ENCODE measurements at places on chromosomes 7 and 10. TPM values are rescaled to one million over a fixed set of nuclear protein-coding genes. Genes with fewer than 3 reads are reported as not detected.

Gene TMEM225B
- polyA plus RNA-seq, result 2.8 TPM

Gene UCN3
- 0.30 TPM for polyA plus RNA-seq

Gene HOXA6
- 0.09 TPM for polyA plus RNA-seq

Gene MCU
- 14.7 TPM for polyA plus RNA-seq

Gene EN2
- polyA plus RNA-seq, result 0.05 TPM

Gene SPDYE9
- polyA plus RNA-seq, result 0.07 TPM

Gene BLVRA
- 95.4 TPM for polyA plus RNA-seq

Gene TUBB8
- 0.75 TPM for polyA plus RNA-seq

Gene GDF2
- polyA plus RNA-seq, result 0.02 TPM

Gene SPDYE16
- 0.27 TPM for polyA plus RNA-seq

Gene COL26A1
- 0.41 TPM for polyA plus RNA-seq

- DNase-seq, result no peak
Measured at GRCh38 chr7:47551668-47552440, 30.1 kb downstream of the TNS3 start.

DNA sequence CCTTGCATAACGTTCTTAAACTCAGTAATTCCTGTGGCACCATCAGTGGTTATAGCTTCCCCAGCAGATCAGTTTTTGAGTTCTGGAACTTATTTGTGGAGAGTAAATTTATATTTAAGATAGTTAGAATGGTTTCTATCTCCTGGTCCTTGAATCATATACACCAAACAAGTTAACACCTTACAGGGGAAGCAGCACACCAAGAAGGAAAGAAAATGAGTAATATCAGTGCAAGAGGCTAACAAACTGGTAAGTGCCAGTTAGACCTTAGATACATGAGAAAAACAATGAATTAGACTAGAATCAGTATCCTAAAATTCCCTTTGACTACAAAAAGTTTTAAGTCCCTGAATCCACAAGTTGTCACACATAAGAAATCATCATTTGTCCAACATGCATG is 54.2 kb downstream of the ABI1 start:
- DNase-seq, result no peak

DNA sequence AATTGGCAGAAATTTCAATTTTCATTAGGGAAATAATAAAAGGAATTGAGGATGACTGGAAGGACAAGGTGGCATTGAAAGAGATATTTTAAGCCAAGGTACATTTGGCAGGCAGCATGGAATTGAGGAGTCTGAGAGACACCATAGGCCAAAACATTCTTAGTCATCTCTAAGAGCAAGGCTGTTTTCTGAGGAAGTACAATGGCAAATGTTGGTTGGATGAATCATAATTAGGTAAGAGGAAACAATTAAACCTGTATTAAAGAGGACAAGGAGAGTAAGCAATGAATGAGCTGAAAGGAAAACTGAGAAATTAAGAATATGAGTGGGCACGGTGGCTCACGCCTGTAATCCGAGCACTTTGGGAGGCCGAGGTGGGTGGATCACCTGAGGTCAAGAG is 86.3 kb downstream of the MRPL32 start:
- DNase-seq, result no peak

DNA sequence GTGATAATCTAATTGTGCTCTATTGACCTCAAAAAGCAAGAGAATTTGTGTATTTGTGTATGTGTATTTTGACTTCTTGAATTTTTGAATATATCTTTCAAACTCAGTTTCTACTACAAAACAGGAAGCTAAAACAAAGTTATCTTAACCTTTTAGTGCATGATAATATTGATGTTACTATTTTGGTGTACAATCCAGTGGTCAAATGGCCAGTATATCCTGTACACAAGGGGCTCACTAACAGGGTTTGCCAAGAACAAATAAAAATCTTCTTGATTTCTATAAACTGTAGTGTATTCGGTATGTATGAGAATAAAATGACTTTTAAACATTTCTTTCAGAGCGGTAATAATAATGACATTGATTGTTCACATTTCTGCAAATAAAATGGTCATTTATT is 69.6 kb downstream of the FOXP2 start:
- DNase-seq, result no peak

- DNase-seq, result no peak
Measured at GRCh38 chr7:100679927-100680575, 6.5 kb downstream of the GNB2 start.

- DNase-seq, result no peak
Measured at GRCh38 chr7:127571741-127572505, 13.5 kb downstream of the GCC1 start.

DNA sequence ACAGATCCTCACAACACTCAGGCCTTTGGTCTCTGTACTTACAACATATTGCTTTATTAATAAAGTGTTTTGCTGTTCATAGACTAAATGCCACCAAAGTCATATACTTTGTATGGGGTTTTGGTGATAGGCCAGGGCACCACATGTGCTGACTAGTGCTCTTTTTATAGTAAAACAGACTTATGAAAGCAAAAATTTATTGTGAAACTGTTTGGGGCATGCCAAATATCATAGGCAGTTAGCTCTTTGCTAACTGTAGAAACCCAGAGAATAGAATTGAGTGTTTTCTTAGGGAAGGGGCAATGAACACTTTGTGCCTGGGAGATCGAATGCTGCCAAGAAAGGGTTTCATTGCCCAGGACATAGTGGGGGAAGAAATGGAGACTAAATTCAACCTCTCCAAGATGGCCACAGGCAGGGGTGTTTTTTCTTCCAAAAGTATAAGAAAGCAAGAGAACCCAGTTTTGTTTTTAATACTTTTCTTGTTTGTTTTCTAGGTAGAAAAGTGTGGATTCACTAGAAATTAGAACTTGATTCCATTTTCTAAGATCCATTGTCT is 142.7 kb downstream of the TRIL start:
- no peak for DNase-seq

GRCh38 chr10:13268310-13268709 is 31.6 kb downstream of the PHYH start:
- DNase-seq, result no peak

GRCh38 chr7:156014808-156015207 is 202.5 kb upstream of the SHH start:
- no peak for DNase-seq

- no peak for DNase-seq
Measured at GRCh38 chr10:69064762-69065328, 23.1 kb upstream of the SRGN start.

GRCh38 chr7:128807191-128807590 is 15.4 kb downstream of the CCDC136 start:
- no peak for DNase-seq

DNA sequence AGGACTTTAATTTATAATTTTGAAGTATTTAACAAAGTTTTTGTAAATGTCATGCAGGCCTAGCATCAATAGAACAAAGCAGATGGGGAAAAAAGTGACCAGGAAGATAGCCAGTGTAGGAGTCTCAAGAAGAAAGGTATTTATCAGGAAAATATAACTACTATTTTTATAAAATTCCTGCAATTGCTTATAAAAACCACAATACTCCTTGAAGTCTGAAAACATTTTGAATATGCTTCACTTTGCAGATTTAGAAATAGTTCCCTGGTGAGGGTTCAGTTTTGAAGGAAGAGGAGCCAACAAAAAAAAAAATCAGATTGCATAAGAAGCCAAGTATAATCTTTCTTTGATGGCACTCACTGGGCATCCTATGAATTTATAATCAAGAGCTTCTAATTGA is 34.1 kb downstream of the MTERF1 start:
- DNase-seq, result no peak

GRCh38 chr7:33946094-33946699 is 40.9 kb downstream of the BMPER start:
- DNase-seq, result no peak

- no peak for DNase-seq
Measured at GRCh38 chr10:24751716-24752115, 28.0 kb upstream of the ARHGAP21 start.

GRCh38 chr7:66500087-66500486 is 128.6 kb upstream of the KCTD7 start:
- DNase-seq, result no peak

DNA sequence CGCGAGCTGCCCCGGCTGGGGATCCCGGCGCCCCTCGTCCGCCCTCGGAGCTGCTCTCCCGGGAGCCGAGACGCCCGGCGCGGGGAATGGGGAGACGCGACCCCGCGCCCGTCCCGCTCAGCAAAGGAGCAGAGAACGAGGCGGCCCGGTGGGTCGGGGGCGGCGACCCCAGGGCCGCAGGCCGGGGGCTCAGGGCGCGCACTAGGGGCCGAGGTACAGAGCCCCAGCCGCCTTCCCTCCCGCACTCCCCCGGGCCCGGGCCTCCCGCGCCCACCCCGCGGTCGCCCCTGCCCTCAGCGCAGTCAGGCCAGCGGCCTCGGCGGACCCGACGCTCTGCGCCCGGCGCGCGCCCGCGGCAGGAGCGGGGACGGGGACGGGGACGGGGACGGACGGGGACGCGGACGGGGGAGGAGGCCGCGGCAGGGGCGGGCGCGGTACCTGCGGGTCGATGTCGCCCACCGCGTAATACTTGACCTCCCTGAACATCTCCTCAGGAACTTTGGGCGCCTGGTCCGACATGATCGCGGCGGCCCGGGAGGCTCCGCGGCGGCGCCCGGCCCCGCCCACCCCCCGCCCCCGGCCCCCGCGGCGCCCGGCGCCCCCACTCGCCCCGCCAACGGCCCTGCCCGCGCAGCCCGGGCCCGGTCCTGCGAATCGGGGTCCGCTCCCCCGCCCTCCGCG is 373 bp downstream of the PAXIP1 start:
- no peak for DNase-seq

GRCh38 chr10:113384181-113384580 is 168.7 kb upstream of the HABP2 start:
- DNase-seq, result no peak

- no peak for DNase-seq
Measured at GRCh38 chr7:120741371-120742042, 116.4 kb downstream of the TSPAN12 start.

DNA sequence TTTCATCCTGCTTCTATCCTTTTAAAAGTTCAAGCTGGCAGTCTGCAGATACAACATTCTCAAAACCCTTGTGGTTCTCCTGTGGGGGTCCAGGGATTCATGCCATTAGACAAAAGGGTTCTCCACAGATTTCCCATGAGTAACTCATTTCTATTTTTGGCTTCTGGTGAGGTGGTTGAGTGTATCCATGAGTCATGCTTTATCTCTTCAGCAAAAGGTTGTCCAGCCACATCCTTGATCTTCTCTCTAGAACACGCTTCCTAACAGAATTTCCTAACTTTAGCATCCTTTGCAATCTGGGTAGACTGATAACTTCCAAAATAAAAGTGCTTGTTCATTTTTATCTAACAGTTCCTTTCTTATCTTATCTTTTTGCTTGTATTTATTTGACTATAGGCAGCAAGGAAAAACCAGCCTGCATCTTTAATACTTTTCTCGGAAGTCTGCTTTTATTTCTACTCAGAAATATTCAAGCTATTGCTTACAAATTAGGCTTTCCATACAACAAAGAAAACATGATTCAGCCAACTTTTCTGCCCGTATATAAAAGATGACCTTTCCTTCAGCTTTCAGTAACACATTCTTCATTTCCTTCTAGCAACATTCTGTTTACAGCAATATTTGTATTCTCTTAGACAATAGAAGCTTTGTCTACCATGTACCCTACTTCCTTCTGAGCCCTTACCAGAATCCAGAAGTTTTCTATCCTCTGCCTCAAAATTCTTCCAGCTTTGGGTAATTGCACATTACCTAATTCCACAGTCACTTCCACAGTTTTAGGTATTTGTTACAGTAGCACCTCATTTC is 79.3 kb upstream of the IL6 start:
- DNase-seq, result no peak

GRCh38 chr10:7551950-7552716 is 114.6 kb downstream of the ITIH5 start:
- DNase-seq, result no peak

GRCh38 chr10:10527861-10528562 is 489.7 kb upstream of the CELF2 start:
- no peak for DNase-seq

DNA sequence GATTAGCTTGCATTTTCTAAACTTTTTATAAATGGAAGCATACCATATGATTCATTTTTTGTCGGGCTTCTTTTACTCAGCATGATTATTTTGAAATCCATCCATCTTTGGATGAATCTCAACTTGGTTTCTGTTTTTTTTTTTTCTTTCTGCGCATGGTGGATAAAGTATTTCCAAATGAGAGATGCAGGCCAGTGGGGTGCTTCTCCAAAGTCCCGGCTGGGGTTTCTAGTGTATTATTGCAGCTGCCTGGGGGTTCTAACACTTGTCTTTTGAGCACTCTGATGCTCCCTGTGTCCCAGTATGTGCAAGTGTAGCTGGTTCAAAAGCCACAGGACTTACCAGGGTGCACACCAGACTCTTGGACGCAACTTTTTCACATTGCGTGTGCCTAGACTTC is 70.9 kb upstream of the LOXL4 start:
- no peak for DNase-seq
